ENCODE measurements at places on chromosomes 3 and 15.

GRCh38 chr3:87949189-87949878 is 109.5 kb downstream of the CGGBP1 start:
- no peak for DNase-seq

- DNase-seq = no peak
Measured at GRCh38 chr3:156548041-156548687, 6.8 kb downstream of the SSR3 start.

DNA sequence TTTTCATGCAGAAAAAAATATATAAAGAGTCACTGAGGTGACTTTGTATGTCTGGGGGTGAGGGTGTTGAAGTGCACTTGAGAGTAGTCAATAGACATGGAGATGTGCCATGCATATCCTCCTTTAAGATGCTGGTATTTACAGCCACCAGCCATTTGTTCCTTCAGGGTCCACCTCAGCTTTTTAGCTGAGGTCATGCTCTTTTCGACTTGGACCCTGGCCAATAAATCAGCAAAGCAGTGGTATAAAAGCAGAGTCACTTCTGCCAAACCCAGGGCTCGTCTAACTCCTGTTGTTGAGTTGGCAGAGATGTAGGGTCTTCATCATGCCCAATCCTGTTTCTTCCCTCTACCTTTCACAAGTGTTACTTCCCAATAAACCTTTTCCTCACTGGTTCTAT is 75.1 kb upstream of the OSTN start:
- no peak for DNase-seq

DNA sequence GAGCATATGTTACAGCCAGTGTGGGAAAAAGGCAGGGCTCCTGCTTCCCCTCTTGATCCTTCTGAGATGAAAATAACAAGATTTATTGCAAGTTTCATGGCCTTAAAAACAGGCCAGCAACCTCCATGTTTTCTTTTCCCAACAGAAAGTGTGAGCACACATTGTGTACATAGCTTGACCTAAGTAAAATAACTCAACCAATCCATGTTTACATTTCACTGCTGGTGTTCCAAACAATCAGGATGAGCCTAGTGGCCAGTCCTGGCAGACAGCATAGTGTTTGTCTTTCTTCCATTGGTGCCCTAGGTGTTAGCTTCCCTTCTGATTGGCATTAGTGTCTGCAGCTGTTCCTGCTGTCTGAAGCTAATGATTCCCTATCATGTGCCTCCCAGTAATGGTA is 847.7 kb downstream of the EPHA3 start:
- no peak for DNase-seq

- DNase-seq = no peak
Measured at GRCh38 chr3:89227218-89227617, 119.8 kb downstream of the EPHA3 start.

GRCh38 chr15:63348392-63348791 is 33.3 kb downstream of the CA12 start:
- no peak for DNase-seq

GRCh38 chr3:105388176-105388575 is 21.5 kb downstream of the ALCAM start:
- no peak for DNase-seq

GRCh38 chr3:112413074-112413473 is 80.1 kb downstream of the CD200 start:
- DNase-seq = no peak

GRCh38 chr3:50518436-50518835 is 15.0 kb upstream of the CACNA2D2 start:
- DNase-seq = no peak

DNA sequence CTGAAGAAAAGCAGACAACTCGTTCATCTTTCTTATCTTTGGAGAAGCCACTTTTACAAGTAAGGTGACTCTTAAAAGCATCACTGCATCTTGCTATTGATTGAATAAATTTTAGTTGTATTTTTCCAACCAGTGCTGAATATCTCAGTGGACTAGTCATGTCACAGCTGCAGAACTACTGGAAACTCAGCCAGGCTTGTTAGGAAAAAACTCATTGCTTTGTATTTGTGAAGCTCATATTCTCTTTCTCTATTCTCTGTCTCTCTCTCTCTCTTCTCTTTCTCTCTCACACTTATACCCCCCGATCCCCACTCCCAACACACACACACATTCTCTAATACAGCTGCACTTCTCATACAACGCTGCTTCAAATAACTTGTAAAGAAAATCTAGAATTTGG is 104.3 kb downstream of the WDR76 start:
- DNase-seq = no peak

DNA sequence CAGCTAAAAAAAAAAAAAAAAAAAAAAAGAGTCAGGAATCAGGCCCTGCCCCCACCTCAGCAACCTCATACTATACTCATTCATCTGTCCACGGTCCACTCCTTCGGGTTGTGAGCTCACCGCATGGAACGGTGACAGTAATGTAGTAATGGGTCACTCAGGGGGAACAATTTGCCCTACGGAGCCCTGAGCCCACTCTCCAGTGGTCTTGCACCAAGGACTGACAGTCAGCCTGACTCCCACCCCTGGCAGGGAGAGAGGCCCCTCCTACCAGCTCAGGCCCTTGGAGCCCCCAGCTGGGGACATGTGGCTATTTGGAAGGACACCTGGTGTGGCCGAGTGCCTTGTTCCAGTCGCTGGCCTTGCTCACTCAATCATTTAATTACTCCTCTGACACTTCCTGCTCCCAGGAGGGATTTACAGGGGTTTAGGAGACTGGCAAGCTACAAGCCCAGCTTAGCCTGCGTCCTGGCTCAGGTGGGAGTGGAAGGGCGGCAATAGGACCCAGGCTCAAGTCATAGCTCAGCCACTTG is 19.9 kb upstream of the CACNA2D2 start:
- DNase-seq = no peak

GRCh38 chr15:95822961-95823360 is 507.5 kb upstream of the NR2F2 start:
- DNase-seq = no peak

- DNase-seq = no peak
Measured at GRCh38 chr3:167166012-167166411, 214.1 kb downstream of the ZBBX start.

DNA sequence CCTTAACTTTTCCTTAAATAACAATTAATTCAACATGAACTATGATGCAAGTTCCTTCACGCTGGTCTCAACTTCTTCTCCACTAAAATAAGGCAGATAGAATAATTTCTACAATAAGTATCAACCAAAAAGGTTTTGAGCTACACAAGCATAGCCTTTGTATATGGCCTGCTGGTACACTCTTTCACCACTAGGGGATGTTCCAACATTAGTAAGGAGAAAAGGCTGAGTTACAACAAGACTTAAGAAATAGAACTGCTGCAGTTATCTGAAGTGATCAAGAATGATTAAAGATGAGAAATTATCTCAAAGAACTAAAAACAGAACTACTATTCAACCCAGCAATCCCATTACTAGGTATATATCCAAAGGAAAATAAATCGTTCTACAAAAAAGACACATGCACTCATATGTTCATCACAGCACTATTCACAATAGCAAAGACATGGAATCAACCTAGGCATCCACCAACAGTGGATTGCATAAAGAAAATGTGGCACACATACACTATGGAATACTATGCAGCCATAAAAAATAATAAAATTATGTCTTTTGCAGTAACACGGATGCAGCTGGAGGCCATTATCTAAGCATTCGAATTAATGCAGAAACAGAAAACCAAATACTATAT is 14.4 kb downstream of the ATP13A3 start:
- no peak for DNase-seq

DNA sequence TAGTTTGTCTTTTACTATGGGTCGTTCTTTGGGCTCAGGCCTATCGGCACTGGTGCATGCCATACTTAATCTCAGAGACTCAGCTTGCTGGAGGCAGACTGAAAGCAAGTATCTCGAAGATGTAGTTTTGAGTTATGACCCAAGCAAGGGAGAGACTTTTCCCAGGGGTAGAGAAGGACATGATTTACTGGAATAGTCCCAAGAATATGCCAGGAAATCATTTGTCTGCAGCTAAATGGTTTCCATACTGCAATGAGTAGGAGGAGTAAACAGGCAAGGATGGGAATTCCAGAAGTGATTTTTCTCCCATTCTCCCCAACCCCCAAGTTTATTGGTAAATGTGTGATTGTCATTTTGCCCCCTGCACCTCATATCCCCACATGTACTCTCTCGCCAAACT is 35.4 kb upstream of the LACTB start:
- no peak for DNase-seq

- DNase-seq = peak; percentile 8
Measured at GRCh38 chr3:52532517-52532837, 1.2 kb downstream of the NT5DC2 start.

- no peak for DNase-seq
Measured at GRCh38 chr15:89998141-89998661, 2.9 kb upstream of the ZNF710 start.

- DNase-seq = no peak
Measured at GRCh38 chr3:49132073-49132436, 795 bp downstream of the LAMB2 start.

DNA sequence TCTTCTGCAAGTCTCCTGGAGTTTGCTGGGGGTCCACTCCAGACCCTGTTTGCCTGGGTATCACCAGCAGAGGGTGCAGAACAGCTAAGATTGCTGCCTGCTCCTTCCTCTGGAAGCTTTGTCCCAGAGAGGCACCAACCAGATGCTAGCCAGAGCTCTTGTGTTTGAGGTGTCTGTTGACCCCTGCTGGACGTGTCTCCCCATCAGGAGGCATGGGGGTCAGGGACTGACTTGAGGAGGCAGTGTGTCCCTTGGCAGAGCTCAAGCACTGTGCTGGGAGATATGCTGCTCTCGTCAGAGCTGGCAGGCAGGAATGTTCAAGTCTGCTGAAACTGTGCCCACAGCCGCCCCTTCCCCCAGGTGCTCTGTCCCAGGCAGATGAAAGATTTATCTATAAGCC is 86.5 kb downstream of the TPRG1 start:
- DNase-seq = no peak
